Activated CD8-positive, alpha-beta memory T cell treated with anti-CD3 and anti-CD28 coated beads, Interleukin-2, amount 10 ng/mL, durations not matched to agents 7 days and 5 days (primary cell): ENCODE measurements at places on chromosomes 6 and 20. TPM values are rescaled to one million over a fixed set of nuclear protein-coding genes. Genes with fewer than 3 reads are reported as not detected.

The SH3BGRL2 gene
- total RNA-seq: 0.12 TPM

DNA sequence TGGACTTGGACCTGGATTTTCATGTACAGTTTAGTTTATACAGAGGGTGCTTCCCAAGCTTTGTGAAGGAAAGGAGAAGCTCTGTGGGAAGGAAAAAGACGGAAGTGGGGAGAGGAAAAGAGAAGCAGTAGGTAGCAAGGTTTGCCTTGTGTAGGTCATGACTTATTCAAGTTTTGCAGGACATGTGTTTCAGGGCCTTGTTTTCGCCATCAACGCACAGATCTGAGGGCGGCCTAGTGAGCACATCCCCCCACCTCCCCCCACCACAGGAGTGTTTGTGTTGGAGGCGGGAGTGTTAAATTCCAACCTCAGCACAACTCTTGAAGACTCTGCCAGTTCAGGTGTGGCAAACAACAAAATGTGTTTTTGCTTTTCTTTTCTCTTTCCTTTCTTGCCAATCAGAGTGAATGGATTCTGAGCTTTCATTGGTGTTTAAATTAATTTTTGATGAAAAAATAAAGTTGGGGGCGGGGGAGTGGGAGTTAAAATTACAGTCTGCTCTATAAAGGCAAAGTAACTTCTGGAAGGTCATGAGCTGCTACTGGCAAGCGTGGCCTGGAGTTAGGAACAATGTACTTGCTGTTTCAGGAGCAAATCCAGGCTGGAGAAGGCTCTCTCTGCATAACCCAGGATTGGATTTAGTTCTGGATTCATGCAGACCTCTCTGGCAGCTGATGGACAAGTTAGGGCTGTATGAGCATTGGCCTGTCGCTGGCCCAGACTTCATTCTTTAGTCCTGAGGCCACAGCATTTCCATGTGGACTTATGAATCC is 338.5 kb downstream of the CD83 start:
- peaks cover 2% of the 10 kb centered on the region for H3K36me3 ChIP-seq
- DNase-seq: no peak
- no peak overlapping the region for H3K4me3 ChIP-seq
- H3K27ac ChIP-seq: no peak overlapping the region

- no peaks in the 10 kb centered on the region for H3K36me3 ChIP-seq
- peaks cover 10% of the 10 kb centered on the region for H3K27me3 ChIP-seq
- no peak overlapping the region for H3K4me3 ChIP-seq
- H3K4me1 ChIP-seq: peaks cover 4% of the 10 kb centered on the region
- H3K27ac ChIP-seq: no peak overlapping the region
- DNase-seq: no peak
Measured at GRCh38 chr6:4404415-4404814, 269.0 kb upstream of the ECI2 start.

- H3K4me3 ChIP-seq: no peak overlapping the region
- peaks cover 11% of the 10 kb centered on the region for H3K4me1 ChIP-seq
- H3K36me3 ChIP-seq: peaks cover 24% of the 10 kb centered on the region
- peaks cover 11% of the 10 kb centered on the region for H3K27me3 ChIP-seq
- DNase-seq: peak; percentile 76
Measured at GRCh38 chr20:645318-646106, 7.5 kb downstream of the SRXN1 start.

The E2F1 gene
- 87.7 TPM for total RNA-seq

GRCh38 chr20:58778760-58779159 is 71.9 kb downstream of the GNAS-AS1 start:
- H3K4me1 ChIP-seq: no peaks in the 10 kb centered on the region
- H3K4me3 ChIP-seq: no peak overlapping the region
- no peak overlapping the region for H3K27ac ChIP-seq
- peaks cover 66% of the 10 kb centered on the region for H3K27me3 ChIP-seq

DNA sequence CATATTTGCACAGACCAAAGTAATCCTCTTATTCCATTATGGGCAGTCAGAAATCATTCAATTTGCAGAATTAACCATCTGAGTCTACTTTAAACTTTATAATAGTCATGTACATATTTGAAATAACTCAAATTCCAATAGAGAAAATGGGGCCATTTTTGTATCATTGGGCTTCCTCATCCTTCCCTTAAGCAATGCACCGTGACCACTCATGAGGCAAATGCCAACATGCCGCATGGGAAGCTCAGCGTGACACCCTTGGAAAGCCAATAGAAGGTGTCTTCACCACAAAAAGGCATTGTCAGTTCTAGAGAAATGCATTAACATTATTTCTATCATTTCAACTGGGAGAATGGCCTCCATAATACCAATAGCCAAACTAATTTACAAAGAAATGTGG is 38.5 kb downstream of the SIM1 start:
- no peaks in the 10 kb centered on the region for H3K4me1 ChIP-seq
- H3K36me3 ChIP-seq: no peaks in the 10 kb centered on the region
- peaks cover 26% of the 10 kb centered on the region for H3K27me3 ChIP-seq
- no peak overlapping the region for H3K4me3 ChIP-seq
- H3K27ac ChIP-seq: no peak overlapping the region

DNA sequence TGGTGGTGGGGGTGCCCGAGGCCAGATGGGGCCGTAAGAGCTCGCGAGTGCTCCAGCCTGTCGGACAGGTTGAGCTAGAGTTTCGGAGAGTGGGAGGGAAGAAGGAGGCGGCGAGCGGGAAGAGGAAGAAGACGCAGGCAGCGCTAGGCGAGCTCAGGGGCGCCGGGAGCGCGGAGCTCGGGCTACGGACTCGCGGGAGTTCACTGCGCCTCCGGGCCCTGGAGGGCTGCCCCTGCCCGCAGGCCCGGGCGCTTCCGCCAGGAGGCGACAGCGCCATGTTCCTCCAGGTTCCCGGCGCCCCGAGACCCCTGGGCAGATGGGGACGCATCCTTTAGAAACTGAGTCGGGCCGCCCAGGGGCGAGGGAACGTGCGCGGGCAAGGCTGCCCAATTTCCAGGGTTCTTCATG is 984 bp downstream of the TFAP2C start:
- no peak for DNase-seq
- H3K4me3 ChIP-seq: no peak overlapping the region
- H3K27me3 ChIP-seq: peaks cover 82% of the 10 kb centered on the region
- H3K27ac ChIP-seq: no peak overlapping the region
- H3K4me1 ChIP-seq: peaks cover 9% of the 10 kb centered on the region
- H3K36me3 ChIP-seq: peaks cover 3% of the 10 kb centered on the region

- no peak overlapping the region for H3K4me3 ChIP-seq
- no peak for DNase-seq
- H3K36me3 ChIP-seq: peaks cover 37% of the 10 kb centered on the region
- no peaks in the 10 kb centered on the region for H3K27me3 ChIP-seq
- no peaks in the 10 kb centered on the region for H3K4me1 ChIP-seq
Measured at GRCh38 chr6:21075986-21076385, 517.6 kb upstream of the SOX4 start.

The BANF2 gene
- not detected for total RNA-seq

GRCh38 chr6:168031411-168031971 is 34.0 kb downstream of the KIF25 start:
- peaks cover 11% of the 10 kb centered on the region for H3K27me3 ChIP-seq
- H3K36me3 ChIP-seq: no peaks in the 10 kb centered on the region
- H3K27ac ChIP-seq: no peak overlapping the region
- peak; percentile 4 for DNase-seq
- peaks cover 3% of the 10 kb centered on the region for H3K4me1 ChIP-seq
- no peak overlapping the region for H3K4me3 ChIP-seq

The EEF1E1 gene
- total RNA-seq: 47.1 TPM

- no peaks in the 10 kb centered on the region for H3K36me3 ChIP-seq
- H3K27ac ChIP-seq: no peak within 1 kb of the TSS
- peaks cover 4% of the 10 kb centered on the region for H3K4me1 ChIP-seq
- H3K4me3 ChIP-seq: no peak within 1 kb of the TSS
- no peak for DNase-seq
Measured at GRCh38 chr6:35780719-35781118, at the start of gene CLPSL1. CLPSL1 (plus strand) TSS chr6:35781019; CDS start chr6:35781111, 92 bp downstream.

DNA sequence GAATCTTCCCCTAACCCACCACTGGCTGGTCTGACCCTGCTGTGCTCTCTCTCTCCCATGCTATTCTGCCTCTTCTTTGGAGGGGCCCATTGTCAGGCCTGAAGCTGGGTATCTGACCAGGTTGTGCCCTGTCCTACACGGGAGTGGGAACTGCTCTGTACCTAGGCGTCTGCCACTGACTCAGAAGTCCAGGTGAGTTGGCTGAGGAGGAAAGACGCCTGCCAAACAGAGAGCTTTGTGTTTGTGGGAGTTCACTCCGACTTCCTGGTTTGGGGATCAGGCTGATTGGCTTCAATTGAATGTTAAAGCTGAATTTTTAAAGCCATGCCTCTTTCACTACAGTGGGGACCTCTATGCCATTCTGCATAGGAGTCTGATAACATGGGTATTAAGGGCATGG is 136.0 kb downstream of the CCDC170 start:
- no peaks in the 10 kb centered on the region for H3K36me3 ChIP-seq
- DNase-seq: no peak
- peaks cover 10% of the 10 kb centered on the region for H3K4me1 ChIP-seq
- H3K27ac ChIP-seq: no peak overlapping the region

GRCh38 chr6:116512111-116512559 is 696 bp downstream of the CALHM5 start:
- no peaks in the 10 kb centered on the region for H3K36me3 ChIP-seq
- no peaks in the 10 kb centered on the region for H3K4me1 ChIP-seq
- DNase-seq: no peak
- peaks cover 16% of the 10 kb centered on the region for H3K27me3 ChIP-seq
- no peak overlapping the region for H3K4me3 ChIP-seq

The ARMC2 gene
- 10.8 TPM for total RNA-seq

The CST5 gene
- total RNA-seq: not detected

The EPPIN gene
- not detected for total RNA-seq

DNA sequence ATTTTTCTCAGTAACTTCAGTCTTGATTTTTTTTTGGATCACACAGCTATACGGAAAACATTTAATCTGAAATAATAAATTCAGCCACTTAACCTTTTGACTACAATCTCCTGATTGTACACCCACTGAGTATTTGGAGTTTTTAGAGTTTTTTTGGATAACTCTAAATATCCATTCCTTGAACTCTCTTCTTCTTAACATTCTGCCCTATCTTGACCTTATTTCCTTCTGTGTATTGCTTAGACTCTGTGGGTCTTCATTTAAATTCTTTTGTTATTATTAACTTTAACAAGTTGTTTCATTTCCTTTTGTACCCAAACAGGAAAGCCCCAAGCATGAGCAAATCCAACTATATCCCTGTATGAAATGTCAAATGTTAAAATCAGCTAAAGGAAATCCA is 170.2 kb upstream of the PTCHD4 start:
- no peak overlapping the region for H3K4me3 ChIP-seq
- no peak overlapping the region for H3K27ac ChIP-seq
- no peaks in the 10 kb centered on the region for H3K27me3 ChIP-seq
- DNase-seq: no peak

GRCh38 chr20:16392346-16392745 is 180.9 kb downstream of the KIF16B start:
- no peaks in the 10 kb centered on the region for H3K27me3 ChIP-seq
- no peak for DNase-seq
- no peaks in the 10 kb centered on the region for H3K4me1 ChIP-seq
- H3K36me3 ChIP-seq: no peaks in the 10 kb centered on the region
- no peak overlapping the region for H3K27ac ChIP-seq

- H3K27ac ChIP-seq: no peak overlapping the region
- H3K36me3 ChIP-seq: no peaks in the 10 kb centered on the region
- peaks cover 3% of the 10 kb centered on the region for H3K27me3 ChIP-seq
Measured at GRCh38 chr6:166558156-166559005, 28.1 kb downstream of the RAMACL start.

DNA sequence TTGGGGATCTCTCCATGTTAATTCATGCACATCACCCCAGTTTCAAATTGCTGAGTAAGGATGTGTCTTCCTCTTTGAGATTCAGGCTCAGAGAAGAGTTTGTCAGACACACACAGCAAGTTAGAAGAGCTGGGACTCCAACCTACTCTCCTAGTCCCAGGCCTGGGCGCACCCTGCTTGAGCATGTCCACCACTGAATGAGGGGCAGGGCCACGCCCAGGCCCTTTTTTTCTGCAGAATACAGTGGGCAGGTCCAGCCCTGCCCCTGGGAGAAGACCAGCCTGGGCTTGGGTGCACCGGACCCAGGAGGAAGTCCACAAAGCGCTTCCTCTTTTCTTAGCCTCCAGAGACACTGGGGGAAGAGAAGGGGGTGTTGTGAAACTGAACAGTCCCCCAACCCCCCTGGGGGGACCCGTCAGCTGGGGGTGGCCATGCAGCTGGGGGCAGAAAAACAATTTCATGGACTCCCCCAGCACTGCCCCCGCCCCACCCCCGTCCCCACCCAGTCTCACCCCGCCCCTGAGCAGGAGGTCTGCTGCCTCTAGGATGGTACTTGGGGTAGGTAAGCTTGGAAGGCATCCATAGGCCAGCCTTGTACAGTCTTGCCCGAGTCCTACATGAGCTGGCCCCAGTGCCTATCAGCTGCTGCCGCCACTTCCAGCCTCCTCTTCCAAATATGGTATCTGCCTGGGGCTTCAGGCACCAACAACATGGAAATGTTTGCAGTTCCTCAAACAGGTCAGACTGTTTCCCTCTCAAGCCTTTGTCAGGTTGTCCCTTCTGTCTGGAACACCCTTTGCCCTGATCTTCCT is 11.7 kb upstream of the HCK start:
- no peak overlapping the region for H3K27ac ChIP-seq
- peaks cover 53% of the 10 kb centered on the region for H3K27me3 ChIP-seq
- H3K4me3 ChIP-seq: no peak overlapping the region

DNA sequence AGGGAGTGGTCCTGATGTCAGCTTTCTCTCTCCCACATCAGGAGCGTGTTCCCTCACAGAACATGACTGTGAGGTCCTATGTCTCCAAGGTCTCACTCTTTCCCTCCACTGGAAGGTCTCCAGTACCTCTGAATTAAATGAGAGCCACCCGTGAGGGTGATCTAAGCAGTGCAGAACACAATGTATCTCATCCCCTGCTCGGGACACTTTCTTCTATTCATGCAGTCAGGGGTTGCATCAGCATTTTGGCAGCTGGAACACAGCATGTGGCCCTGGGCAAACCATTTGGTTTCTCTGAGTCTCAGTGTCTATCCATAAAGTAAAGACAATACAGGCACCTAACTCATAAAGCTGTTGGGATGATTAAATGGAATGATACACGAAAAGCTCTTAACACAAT is 34.2 kb downstream of the MAFB start:
- no peaks in the 10 kb centered on the region for H3K4me1 ChIP-seq
- no peak for DNase-seq
- no peaks in the 10 kb centered on the region for H3K36me3 ChIP-seq
- H3K27ac ChIP-seq: no peak overlapping the region
- H3K27me3 ChIP-seq: peaks cover 2% of the 10 kb centered on the region
- no peak overlapping the region for H3K4me3 ChIP-seq

GRCh38 chr20:35719717-35720116 is 20.5 kb downstream of the ROMO1 start:
- H3K4me1 ChIP-seq: peaks cover 57% of the 10 kb centered on the region
- peaks cover 67% of the 10 kb centered on the region for H3K36me3 ChIP-seq
- no peak for DNase-seq
- H3K27ac ChIP-seq: no peak overlapping the region
- H3K27me3 ChIP-seq: no peaks in the 10 kb centered on the region

The ZNF165 gene
- total RNA-seq: 0.70 TPM

The GFOD1 gene
- 10.6 TPM for total RNA-seq

The MAPK13 gene
- 35.6 TPM for total RNA-seq

The CEBPB gene
- total RNA-seq: 32.6 TPM

GRCh38 chr20:58719971-58720371 is 27.4 kb downstream of the NPEPL1 start:
- no peak overlapping the region for H3K27ac ChIP-seq
- peaks cover 41% of the 10 kb centered on the region for H3K27me3 ChIP-seq
- H3K4me3 ChIP-seq: no peak overlapping the region
- no peaks in the 10 kb centered on the region for H3K36me3 ChIP-seq

The LPA gene
- total RNA-seq: not detected

The CENPW gene
- 66.5 TPM for total RNA-seq
